A172 (cell line): ENCODE measurements at places on chromosomes 2 and 18.

- no peak for DNase-seq
Measured at GRCh38 chr2:113791697-113792590, 35.5 kb upstream of the SLC35F5 start.

DNA sequence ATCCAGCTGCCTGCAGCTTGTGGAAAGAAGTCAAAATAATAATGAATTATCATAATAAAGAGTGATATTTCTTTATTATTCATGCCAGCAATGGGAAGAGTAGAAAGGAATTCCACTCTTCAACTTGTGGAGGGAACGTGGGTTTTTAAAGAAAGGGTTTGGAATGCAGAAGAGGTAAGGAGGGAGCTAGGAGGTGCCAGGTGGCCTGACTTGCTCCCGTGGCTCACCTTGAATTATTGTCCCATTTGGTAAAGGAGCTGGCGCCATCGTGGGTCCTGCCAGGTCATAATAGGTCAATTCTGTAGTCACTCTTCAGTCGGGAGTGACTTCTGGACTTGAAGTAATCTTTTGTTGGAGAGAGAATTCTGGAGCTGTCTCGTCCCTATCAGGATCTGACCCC lies 95.2 kb upstream of the BARD1 start:
- no peak for DNase-seq

DNA sequence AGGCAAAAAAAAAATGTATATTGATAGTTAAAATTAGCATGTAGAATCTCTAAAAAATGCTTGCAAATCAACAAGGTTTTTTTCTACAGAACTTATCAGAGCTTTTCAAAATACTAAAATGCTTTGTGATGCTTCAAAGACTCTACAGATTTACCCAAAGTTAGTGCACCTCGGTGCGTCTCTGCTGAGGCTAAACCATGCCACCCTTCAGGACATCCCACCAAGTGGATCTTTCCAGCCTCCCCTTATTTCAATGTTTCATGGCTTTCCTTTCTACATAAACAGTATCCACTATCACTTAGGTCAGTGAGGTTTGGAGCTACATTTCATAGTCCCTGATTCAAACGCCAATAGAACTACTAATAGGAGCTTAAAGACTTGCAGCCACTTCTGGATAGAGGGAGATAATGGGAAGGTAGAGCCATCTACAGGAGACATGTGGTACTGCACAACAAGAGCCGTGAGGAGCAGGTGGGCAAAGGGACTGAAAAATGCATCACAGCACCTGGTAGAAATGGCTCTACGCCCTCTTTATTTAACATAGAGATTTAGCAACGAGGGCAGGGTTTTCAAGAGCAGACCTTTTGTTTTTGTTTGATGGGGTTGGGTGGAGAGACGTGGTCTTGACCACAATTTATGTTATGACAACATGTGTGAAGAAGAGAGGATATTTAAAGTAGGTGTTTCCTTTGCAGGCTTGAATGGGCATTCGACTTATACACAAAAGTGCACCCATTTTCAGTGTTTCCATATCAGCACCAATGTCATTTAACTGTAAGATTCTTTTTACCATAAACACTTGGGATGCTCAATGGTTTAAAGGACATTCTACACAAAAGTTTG lies 56.1 kb upstream of the SLC35G4 start:
- peak; percentile 53 for DNase-seq

DNA sequence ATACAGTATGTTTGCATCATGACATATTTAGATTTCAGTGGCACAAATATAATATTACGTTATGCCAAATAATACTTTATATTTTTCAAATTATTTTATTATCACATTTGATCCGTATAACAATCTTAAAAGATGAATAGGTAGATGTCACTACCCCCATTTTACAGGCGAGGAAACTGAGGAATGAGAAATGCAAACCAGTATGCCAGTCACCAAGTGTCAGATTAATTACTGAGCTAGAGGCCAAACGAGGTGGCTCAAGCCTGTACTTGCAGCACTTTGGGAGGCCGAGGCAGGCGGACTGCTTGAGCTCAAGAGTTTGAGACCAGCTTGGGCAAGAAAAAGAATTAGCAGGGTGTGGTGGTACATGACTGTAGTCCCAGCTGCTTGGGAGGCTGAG lies 17.4 kb upstream of the YES1 start:
- DNase-seq, result no peak

GRCh38 chr2:168997118-168997521 lies 34.0 kb downstream of the ABCB11 start:
- peak; percentile 19 for DNase-seq

GRCh38 chr2:111176388-111176787 lies 55.7 kb downstream of the BCL2L11 start:
- no peak for DNase-seq

GRCh38 chr2:200871151-200871550 lies 6.7 kb upstream of the CLK1 start:
- no peak for DNase-seq

DNA sequence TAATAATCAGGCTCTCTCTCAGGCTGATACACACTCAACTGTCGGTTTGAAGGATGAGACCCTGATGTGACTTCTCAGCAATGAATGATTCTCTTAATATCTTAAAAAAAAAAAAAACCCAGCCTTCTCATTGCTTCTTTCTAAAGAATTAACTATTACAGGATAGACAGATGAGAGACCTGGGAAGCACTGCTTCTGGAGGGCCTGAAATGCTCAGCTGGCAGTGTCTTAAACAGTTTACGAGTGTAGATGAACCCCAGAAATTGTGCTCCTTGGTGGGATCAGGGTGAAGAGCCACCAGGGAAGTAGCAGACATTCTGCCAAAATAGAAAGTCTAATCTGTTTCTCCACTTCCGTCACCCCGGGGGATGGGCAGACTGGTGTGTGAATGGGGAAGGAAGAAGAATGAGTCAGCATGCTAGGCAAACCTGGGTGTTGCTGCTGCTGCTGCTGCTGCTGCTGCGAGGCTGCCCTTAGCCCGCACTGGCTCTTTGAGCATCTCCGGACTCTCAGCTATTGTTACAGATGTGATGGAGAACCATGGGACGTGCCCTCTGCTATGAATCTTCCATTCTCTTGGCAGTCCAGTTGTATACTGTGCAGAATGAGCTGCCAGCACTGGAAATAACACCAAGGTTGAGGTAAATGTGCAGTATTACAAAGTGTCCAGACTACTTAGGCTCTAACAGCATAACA lies 158.4 kb downstream of the SETBP1 start:
- DNase-seq, result peak; percentile 39

GRCh38 chr2:28336982-28337627 lies 55.6 kb upstream of the FOSL2 start:
- DNase-seq, result no peak

- DNase-seq, result no peak
Measured at GRCh38 chr2:40279001-40279400, 172.9 kb downstream of the SLC8A1 start.

DNA sequence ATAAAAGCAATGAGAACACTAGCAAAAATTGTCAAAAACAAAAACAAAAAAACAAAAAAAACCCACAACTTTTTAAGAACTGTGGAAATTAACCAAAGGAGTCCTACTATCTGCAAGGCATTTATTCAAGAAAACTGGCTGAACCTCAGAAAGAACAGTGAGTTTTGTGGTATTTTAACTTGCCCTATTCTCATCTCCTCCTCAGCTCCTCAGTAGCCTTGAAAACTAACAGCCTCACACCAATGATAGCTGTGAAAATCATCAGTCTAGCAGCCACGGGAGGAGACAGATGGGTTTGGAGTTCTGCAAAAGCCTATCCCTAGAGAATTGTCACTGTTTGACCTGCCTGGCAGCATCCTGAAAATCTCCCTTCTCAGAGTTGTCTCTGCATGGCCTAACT lies 20.1 kb upstream of the DNER start:
- DNase-seq, result no peak
